GM12891 (cell line): ENCODE measurements at places on chromosomes 11 and 22.
A peak's percentile ranks its signal among the peaks of the same experiment; 100 is the strongest.

GRCh38 chr11:70755410-70756158, 357.3 kb downstream of the CTTN start:
- DNase-seq, result peak; percentile 95

GRCh38 chr11:75924966-75925784, 110.2 kb downstream of the UVRAG start:
- no peak for DNase-seq

GRCh38 chr11:12274056-12274455, 103.3 kb upstream of the PARVA start:
- no peak for DNase-seq

DNA sequence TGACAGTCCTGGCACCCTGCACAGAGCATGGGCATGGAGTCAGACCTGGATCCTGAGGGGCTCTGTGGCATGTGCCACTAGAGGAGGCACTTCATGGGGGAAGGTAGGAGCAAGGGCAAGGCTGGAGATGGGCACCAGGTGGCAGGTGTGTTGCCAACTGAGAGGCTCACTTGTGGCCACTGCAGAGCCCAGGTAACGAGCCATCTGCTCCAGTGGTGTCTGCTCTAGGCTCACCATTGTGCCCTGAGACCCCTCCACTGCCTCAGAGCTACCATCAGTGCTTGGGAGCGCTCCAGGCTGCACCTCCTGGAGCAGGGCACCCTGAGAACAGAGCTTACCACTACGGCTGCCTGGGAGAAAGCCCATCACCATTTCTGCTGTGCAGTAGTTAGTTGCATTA, 1.3 kb upstream of the ZDHHC8 start:
- DNase-seq, result no peak

GRCh38 chr11:64863391-64864060, 14.9 kb downstream of the EHD1 start:
- no peak for DNase-seq

GRCh38 chr11:19730373-19730772, 17.7 kb downstream of the NAV2 start:
- no peak for DNase-seq

DNA sequence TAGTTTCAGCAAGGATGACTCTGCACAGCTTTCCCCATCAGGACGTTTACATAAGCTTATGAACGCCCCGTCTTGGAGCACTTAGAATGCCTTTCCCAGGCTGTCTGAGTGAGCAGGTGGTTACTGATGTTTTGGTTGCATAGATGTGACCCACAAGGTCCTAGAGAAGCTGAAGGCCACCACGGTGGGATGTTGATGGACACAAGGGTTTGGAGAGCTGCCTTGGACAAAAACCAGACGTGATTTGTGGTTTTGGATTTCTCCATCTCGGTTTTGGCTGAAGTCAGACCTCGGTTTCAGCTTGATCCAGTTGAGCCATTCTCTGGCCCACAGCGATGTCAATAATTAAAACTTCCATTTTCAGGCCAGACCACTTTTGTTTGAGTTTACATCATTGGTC, 151.9 kb downstream of the LDLRAD3 start:
- no peak for DNase-seq

GRCh38 chr11:124807660-124808270, 7.6 kb upstream of the MSANTD2 start:
- no peak for DNase-seq

- no peak for DNase-seq
Observed at GRCh38 chr11:97743205-97743742, 1277.5 kb upstream of the CNTN5 start.

GRCh38 chr11:11069841-11070835, 212.3 kb upstream of the ZBED5 start:
- no peak for DNase-seq

DNA sequence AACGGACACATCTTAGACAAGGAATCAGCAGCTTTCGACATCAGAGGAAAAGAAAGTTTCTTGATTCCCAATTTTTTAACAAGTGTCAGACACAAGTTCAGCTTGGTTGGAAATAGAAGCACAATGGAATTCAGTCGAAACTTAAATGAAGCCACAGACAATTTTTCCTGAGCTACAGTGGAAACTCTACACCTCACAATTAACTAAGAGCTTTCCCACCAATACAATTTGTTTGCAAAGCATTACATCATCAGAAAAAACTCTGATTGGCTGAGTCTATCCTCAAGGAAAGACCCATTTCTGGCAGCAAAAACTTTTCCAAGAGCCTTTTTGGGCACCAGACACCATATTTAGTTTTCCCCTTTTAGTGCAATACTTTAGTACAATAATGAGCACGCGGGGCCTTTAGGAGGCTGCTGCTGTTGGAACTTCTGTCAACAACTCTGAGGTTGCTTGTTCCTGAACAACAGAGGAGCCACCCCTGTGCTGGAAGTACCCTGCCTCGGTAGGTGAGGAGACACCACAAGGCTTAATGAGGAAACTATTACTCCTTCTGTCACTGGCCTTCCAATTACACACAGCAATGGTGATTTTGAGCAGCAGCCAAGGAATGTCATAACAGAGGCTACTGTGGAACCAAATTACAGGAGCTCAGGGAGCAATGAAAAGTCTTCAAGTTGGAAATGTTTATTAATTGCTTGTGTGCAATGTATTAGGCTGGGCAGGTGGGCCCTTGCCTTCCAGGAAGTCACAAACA, 61.9 kb upstream of the BARX2 start:
- DNase-seq, result no peak

- no peak for DNase-seq
Observed at GRCh38 chr11:64001484-64002420, 15.5 kb downstream of the OTUB1 start.
